ENCODE measurements at places on chromosomes 3 and 15. TPM values are rescaled to one million over a fixed set of nuclear protein-coding genes. Genes with fewer than 3 reads are reported as not detected.

GRCh38 chr15:92232317-92232716 lies 161.4 kb upstream of the ST8SIA2 start:
- DNase-seq, result no peak

DNA sequence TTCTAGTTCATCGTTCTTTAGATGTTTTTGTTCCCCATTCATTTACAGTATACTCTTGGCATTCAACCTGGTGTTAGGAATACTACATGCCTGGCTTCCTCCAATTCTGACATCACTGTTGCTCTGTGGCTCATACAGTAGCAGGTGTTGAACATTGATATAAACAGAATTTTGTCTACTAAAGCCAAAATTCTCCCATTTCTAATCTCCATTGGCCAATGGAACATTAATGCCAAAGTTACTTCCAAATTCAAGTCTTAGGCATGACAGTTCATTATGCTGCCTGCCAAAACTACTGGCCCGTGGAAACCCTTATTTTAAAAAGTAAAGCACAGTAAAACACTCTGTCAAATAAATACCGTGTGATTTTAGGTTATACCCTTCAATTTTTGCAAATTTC lies 368.0 kb downstream of the NAALADL2 start:
- no peak for DNase-seq

DNA sequence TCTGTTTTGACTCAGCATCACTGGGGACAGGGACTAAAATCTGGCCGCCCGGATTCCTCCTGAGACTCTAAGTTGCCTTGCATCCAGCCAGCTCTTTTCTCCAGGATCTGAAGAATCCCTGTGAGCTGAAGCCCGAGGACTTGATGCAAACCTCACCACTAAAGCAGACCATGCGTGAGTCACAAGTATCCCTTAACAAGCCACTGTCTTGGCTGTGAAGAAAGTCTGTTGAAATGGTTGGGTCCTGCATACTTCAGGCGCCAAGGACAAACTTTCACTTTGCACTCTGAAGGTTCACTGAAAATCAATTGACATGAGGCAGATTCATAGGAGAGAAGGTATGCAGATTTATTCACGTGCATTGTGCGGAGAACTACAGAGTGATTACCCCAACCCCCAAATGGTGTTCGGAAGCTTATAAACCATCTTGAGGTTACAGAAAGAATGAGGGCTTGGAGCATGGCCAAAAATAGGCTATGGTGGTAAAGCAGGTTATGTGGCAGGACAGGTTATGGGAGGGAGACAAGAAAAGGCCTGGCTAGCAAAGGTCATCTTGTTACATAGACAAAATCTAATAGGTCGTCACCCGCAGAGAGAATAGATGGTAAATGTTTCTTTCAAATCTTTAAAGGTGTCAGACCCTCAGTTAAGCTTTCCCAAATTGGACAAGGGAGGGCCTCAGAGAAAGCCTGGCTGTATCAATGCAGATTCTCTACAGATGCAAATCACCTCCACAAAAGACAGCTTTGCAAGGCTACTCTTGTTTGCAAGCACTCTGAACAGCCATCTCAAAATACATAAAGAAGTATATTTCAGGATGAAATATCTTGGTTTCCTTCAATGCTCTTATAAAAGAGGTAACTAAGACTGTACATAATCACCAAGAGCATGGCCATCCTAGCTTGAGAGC lies 126.3 kb upstream of the PLAAT1 start:
- no peak for DNase-seq

DNA sequence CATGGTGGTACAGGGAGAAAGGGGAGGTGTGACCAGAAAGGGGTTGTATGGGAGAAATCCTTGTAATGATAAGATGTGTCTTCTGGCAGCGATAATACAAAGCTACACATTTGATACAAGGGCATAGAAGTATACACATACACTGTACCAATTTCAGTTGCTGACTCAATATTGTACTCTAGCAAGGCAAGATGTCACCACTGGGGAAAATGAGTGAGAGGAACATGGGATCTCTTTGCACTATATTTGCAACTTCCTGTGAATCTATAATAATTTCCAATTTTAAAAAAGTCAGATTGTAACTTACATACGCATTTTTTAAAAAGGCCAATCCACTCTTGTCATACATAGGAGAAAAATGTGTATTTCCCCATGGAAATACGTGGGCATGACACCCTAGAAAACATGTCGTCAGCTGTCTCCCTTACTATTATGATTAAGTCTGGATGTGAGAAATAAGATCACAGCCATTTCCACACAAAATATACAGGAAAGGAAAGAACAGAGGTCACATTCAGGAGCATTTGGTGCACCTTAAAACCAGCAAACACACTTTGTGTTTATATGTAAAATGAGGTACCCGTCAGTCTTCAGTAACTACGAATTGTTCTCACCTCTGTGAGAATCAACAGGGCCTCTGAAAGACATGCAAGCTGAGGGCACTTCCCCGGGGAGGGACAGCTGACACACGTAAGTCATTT lies 22.9 kb downstream of the PRR23E start:
- DNase-seq, result no peak

DNA sequence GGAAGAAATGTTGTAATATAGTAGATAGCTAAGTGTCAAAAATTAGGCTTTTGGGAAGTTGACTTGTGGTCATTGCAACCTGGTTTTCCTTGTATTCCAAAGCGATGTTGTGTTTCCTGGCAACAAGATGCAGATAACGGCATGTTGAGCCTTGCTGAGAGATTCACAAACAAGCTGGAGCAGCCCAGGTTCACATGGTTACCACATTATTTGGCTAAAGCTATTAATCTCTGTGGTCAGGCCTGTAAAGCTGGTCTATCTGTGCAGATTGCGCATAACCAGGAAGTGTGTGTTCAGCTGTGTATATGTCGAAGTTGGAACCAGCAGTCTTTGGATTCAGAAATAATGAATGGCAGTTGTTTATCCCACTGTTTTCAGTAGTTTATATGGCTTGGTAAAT lies 6.6 kb downstream of the TIPARP start:
- DNase-seq, result no peak

DNA sequence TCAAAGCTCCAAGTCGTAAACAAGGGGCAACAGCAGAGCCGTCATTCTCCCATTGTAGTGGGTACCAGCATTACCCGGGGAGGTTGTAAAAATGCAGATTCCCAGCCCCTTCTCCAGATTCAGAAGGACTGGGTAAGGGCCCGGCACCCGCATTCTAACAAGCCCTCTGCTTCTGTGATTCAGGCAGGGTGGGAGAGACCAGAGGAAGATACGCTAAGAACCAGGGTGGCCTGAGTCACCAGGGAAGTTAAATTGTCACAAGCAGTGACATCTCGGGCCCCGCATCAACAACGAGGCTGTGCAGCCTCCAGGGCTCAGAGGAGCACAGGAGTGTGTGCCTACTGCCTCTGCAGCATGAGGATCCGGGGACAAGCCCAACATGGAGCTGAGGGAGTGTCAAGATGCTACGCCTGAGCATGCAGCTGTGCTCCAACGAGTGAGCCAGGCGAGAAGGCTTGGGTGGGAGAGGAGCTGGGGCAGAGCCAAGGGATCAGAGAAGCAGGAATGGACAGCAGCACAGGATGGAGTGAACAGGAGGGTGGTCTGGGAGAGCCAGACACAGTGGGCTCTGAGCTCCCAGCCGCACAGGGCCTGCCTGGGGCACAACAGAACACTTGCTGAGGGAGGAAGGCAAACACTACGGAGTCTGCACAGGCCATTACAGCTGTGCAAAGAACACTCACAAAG lies 68.5 kb downstream of the CPN2 start:
- no peak for DNase-seq

DNA sequence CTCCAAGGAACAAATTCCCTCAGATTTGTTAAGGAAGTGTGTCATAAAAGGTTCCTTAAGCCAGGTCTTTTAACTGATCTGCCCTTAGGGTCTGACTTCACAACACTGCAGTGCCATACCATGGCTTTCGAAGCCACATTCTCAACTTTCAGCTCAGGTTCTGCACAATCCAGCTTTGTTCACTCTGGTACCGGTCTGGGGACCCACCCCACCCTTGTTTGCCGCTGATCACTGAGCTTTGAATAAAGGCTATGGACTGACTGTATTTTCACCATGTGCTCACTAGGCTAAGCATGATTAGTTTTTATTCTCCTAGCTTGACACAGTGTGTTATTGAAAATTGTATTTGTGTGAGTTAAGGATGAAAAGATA lies 15.9 kb downstream of the SNX1 start:
- DNase-seq, result no peak

DNA sequence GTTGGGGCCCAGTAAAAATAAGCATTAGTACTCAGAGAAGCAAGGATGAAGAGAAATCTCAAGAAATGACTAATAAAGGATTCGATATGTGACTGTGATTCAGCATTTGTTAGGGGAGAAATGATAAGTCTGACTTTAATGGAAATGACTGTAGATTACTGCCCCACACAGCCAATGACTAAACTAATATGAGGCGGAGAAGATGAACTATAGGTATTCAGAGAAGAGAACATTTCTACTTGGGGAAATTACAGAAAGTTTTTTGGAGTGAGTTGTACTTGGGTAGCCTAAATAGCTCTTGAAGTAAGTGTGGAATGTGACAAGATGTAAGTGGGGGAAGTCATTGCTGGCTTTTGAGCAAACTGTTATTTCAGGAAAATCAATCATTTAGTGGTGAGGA lies 380.0 kb downstream of the PDCD6IP start:
- no peak for DNase-seq

GRCh38 chr15:31245756-31246155 lies 80.9 kb upstream of the KLF13 start:
- no peak for DNase-seq

DNA sequence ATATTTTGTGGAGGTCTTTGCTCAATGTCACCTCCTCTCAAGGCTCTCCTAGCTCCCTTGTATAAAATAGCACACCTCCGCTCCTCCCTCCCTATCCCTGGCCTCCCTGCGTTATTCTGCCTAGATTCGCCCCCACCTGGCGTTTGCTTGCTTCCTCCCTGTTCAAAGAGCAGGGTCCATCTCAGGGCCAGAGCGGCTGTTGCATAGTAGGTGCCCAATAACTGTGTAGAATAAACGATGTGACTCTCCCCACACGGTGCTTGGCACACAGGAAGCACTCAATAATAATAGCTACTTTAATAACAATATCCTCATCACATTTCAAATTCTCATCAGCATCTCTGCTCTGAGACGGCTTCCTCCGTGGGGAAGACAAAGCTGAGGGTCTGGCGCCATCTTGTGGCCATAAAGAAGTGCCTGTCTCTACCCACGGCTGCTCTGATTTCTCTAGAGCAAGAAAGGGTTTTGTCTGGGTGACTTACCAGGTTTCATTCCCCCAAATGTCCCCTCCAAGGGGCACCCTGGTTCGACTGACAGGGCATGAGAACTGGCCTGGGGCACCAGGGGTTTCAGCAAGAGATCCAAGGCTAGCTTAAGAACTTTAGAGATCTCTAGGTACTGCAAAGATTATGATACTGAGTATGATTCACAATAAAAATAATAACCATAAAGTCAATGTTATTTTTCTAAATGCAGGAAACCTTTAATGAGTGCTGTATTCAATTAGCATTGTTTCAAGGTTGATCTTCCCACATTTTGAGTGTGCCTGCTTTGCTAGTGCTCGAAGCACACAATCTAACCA lies 16.1 kb downstream of the CD276 start:
- peak; percentile 83 for DNase-seq

DNA sequence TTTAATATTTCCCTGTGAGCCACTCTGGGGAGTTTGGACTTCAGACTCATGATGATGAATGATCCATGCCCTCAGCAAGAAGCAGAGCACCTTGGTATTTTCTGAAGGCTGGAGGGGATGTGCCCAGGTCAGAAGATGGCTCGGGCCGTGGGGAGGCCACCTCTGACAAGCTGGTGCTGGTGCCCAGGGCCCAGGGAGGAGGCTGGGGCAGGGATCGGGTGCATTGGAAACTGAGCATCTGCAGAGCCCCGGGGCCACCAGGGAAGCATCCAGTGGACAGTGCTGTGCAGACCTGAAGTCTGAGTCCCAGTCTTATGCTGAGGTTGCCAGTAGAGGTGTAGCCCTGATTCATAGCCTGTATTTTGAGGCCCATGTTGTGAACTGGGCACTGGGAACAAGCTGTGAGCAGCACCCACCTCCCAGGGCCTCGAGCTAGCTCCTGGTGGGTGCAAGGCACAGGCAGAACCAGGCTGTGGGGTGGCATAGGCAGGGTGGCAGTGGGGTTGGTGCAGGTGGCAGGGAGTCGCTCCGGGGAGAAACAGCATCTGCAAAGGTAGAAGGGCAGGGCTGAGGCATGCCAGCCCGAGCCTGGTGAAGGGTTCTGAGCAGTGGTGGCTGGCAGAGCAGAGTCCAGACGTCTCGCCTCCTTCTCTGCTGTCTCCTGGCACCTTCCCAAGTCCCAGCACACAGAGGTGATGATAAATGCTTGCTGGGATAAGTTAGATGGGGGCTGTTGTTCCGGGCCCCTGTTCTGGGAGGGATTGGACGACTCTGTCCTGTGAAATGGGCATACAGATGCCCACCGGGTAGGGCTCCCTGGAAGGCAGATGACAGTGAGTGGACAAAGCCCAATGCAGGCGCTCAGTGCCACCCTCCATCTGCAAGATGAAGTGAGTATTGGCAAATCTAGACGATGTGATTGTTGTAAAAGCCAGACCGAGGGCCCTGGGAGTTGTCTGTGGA lies 10.6 kb downstream of the DNAJB8 start:
- no peak for DNase-seq

DNA sequence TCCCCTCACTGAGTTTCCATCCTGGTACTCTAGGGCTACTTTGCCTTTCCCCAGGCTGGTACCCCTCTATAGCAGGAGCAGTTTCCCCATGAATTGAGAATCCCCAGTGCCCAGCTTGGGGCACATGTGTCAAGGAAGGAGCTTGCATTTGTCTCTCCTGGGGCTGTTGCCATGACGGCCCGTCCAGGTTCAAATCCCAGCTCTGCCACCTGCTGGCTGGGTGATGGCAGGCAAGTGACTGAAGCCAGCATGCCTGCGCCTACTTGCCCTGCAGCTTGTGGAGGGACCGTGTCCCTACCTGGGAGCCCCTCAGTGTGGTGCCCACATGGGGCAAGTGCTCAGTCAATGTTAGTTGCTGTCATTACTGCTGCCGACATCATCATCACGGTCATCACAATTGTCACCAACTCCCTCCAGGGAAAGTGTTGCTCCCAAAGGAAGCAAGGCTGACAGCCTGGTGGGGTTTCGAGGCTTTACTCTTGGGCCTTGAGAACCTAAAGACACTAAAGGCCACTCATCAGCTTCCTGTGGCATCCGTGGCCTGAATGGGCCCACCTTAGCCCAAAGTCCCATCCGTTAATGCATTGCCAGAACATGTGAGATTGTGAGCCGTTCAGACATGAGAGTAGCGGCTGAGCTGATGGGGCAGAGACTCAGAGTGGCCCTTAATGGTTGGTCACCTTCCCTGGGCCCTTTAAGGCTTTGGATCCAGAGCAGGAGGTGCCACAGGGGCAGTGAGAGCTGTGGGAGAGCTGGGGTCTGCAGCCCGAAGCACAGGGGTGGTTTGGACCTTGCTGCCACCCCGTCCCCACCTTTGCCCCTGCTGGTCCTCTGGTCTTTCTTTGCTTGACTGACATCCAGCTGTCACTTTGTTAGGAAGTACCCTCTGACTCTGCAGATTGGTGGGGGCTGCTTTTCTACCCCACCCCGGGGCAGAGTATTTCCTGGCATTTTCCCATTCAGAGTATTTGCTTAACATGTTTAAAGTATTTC lies 144.4 kb downstream of the DNAJB8 start:
- peak; percentile 49 for DNase-seq

- no peak for DNase-seq
Measured at GRCh38 chr3:81249540-81250029, 511.9 kb downstream of the GBE1 start.

GRCh38 chr3:152026033-152026556 lies 152.7 kb downstream of the SUCNR1 start:
- no peak for DNase-seq

CFAP44 gene
- polyA plus RNA-seq, result 1.2 TPM

DUOXA2 gene
- polyA plus RNA-seq, result not detected

GOLGA8T gene
- polyA plus RNA-seq, result 0.30 TPM

PARP15 gene
- polyA plus RNA-seq, result 1.1 TPM

MOBP gene
- polyA plus RNA-seq, result not detected

CPA3 gene
- not detected for polyA plus RNA-seq

Data from heart left ventricle (tissue), 16 donors.